Ecto neural progenitor cell (in vitro differentiated cells): ENCODE measurements at places on chromosomes 11 and 22.

- DNase-seq = no peak
Observed at GRCh38 chr11:66996609-66997273, 21.6 kb downstream of the C11orf86 start.

GRCh38 chr11:69560141-69560790, 78.8 kb downstream of the LINC01488 start:
- no peak for DNase-seq

- DNase-seq = no peak
Observed at GRCh38 chr11:1090600-1091331, 16.1 kb downstream of the MUC2 start.

- no peak for DNase-seq
Observed at GRCh38 chr11:10418259-10418949, 36.7 kb upstream of the AMPD3 start.

GRCh38 chr11:69137151-69137844, 18.4 kb upstream of the SMIM38 start:
- DNase-seq = peak; percentile 36

- peak; percentile 40 for DNase-seq
Observed at GRCh38 chr22:49768951-49769690, 58.6 kb downstream of the BRD1 start.

- no peak for DNase-seq
Observed at GRCh38 chr11:76644591-76644990, 26.0 kb downstream of the LRRC32 start.

DNA sequence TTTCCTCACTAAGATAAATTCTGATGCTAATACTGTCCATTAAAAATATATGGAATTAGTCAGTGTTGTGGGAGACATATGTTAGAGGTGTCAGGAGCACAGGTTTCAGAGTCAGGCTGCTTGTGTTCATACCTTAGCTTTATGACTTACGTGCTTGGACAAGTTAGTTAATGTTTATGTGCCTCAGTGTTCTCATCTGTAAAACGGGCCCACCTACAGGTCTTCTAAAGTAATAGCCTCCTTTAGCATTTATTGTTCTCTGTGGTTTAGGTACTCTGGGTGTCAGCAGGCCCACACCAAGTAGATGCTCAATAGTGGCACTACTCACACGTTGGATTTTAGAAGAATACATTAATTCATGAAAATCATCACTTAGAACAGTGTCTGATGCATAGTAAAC, 308.7 kb upstream of the ZC3H12C start:
- DNase-seq = no peak

DNA sequence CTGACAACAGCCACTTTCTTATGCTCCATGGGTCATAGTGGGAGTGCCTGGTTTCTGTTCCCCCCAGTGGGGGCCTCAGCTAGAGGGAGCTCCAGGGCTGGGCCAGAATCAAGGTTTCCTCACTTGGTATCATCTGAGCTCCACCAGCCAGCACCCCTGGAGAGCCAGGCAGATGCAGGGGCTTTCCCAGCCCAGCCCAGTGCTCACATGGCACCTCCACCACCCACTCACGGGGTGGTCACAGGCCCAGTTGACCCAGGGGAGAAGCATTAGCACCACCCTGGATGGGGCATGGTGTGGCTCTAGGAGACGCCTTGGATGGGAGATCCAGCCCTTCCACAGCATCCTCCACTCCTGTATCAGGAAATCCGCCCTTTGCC, 24.1 kb upstream of the WNT7B start:
- no peak for DNase-seq

- no peak for DNase-seq
Observed at GRCh38 chr11:90204832-90205646, 17.8 kb downstream of the CHORDC1 start.

DNA sequence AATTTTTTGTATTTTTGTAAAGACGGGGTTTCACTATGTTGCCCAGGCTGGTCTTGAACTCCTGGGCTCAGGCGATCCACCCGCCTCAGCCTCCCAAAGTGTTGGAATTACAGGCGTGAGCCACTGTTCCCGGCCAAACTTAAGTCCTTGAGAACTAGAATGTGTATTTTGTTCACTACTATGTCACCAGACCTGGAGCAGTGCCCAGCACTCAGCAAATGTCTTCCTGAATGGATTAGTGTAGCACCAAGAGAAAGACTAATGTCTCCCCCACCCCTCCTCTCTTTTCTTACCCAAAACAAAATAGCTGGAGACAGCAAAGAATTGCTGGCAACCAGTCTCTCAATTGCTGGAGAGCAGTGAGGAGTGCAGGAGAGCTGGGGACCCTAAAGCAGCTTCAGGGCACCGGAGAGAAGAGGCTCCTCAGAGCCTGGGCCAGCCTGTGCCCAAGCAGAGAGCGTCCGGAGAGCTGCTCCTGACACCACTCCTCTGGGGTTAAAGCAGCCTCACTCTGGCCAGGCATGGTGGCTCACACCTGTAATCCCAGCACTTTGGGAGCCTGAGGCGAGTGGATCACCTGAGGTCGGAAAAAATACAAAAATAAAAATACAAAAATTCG, 14.9 kb downstream of the SLC25A18 start:
- no peak for DNase-seq

DNA sequence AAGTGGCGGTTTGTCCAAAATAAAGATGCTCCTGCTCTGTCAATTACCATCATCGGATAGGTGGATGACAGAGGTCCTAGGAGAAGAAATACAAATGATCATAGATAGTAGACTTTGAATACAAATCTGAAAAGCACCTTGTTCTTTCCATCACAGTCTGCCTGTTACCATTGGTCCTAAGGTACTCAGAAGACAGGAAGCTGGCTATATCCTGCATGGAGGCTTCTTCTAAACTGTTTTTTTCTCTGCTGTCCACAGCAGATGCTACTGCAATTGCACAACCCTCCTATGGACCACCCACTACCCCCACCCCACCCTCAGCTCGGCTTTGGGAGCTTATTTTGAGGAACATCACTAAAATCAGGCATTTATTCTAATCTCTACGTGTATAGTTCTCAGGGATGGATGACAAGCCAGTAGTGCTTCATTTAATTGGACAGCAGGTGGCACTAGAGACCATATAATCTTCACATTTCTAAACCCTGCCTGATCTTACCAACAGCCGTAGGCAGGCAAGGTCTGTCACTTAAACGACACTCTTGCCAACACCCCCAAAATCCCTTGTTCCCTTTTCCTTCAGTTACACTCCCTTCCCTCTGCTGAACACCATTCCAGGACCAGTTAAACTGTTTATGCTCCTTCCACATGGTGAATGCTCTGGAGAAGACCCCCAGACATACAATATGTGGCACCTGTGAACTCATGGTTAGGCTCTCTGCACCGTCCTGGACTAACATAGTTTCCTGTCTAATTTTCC, 6.6 kb upstream of the PTS start:
- peak; percentile 54 for DNase-seq

GRCh38 chr11:91350931-91351330, 873.7 kb upstream of the FAT3 start:
- no peak for DNase-seq

GRCh38 chr11:21625982-21626381, 566.9 kb upstream of the ANO5 start:
- DNase-seq = no peak

DNA sequence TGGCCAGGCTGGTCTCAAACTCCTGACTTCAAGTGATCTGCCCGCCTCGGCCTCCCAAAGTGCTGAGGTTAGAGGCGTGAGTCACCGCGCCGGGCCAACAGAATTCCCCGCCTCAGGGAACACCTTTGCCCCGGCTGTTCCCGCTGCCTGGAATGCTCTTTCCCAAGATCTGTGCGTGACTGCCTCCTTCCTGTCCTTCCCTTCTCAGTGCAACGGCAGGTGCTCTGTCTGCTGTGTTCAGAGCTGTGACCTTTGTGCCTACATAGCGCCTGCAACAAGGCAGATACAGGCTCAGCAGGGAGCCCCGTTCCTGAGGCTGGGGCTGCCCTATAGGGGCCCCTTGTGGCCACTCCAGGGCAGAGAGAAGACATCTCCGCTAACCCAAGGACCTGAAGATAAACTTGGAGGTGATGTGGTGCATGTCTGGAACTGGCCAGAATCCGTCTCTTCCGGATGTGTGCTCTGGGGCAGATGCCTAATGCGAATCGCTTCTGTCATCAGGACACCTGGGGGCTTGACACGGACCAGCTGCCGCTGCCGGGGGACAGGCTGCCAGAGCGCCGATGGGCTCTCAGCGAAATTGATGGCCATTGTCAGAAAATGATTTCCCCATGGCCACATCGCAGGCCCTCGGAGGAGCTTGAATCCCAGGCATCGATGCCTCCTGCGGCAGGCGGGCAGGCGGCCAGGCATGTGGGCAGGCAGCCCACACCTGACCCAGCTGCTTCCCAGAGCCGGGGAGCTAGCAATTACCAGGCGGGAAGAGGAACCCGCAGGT, 43.5 kb upstream of the TCF20 start:
- peak; percentile 79 for DNase-seq

GRCh38 chr11:106442032-106442431, 364.6 kb downstream of the AASDHPPT start:
- DNase-seq = no peak

- no peak for DNase-seq
Observed at GRCh38 chr22:37397226-37397625, 30.1 kb downstream of the ELFN2 start.

GRCh38 chr11:69280994-69281393, 13.0 kb upstream of the MYEOV start:
- no peak for DNase-seq

DNA sequence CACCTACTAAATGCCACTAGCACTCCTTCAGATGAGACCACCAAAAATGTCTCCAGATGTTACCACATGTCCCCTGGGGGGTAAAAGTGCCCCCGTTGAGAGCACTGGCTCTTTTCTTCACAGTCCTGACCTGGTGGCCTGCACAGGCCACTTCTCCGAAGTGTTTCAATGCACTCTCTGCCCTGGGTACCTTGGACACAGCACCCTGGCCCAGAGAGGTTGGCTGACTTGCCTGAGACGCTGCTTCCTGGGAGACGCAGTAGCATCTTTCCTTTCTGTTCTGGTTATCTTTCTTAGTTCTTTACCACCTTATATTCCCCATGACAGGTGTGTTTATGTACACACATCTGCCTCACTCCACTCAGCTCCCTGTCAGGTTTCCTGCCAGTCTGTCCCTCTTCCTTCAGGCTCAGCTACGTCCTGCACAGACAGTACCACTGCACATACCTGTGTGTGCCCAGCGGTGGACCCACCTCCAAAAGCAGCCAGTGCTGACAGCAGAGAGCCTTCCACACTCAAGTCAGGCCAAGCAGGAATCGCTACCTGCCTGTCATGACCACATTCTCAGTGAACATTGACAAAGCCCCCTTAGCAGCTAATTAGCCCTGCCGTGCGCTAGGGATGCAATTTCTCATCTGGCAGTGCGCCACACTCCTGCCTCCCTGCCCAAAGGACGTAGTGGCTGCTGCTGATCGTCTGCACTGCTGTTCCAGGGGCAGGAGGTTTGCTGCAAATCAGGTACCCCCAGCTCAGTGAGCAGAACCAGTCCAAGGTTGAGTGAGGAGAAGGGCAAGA, 39.0 kb downstream of the FAM83F start:
- no peak for DNase-seq

GRCh38 chr22:24325105-24325757, 54.6 kb downstream of the SPECC1L start:
- DNase-seq = no peak

GRCh38 chr11:120385110-120385509, 48.9 kb downstream of the ARHGEF12 start:
- DNase-seq = no peak

- DNase-seq = no peak
Observed at GRCh38 chr11:127943763-127944162, 643.6 kb downstream of the ETS1 start.

GRCh38 chr11:3204141-3205015, 14.2 kb downstream of the MRGPRG start:
- DNase-seq = no peak

DNA sequence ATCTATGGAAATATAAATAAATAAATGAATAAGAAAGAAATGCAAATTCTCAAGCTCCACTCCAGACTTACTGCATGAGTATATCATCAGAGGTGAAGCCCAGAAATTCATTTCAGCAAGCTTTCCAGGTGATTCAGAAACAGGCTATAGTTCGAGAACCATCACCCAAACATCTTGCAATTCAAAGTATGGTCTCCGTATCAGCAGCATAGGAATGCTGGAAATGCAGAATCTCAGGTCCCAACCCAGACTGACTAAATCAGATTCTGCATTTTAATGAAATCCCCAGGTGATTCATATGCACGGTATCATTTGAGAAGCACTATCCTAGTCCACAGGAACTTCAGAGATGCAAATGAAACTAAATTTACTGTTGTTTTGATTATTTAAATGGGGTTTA, 95.3 kb downstream of the SERGEF start:
- DNase-seq = no peak

DNA sequence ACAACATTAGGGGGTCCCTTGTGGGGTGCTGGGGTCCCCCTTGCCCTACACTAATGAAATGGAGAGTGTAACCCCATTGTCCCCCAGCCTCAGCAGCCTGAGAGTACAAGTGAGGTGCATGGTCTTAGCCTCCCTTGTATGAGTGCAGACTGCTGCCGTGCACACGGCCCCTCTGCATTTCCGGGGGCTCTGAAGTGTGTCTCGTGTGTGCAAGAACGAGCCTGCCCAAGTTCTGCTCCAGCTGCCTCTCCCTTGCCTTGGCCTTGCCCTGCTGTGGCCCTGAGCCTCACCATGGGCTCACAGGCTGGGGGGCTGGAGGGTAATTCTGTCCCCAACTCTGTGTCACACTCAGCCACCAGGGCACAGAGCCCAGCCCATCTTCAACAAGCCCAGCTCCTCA, 5.2 kb upstream of the EHD1 start:
- DNase-seq = no peak

GRCh38 chr11:128244871-128245270, 342.5 kb downstream of the ETS1 start:
- DNase-seq = no peak

- DNase-seq = no peak
Observed at GRCh38 chr22:46619830-46620501, at the start of gene GRAMD4. GRAMD4 (plus strand) TSS chr22:46620386; CDS start chr22:46626800, 6,414 bp downstream.

- DNase-seq = no peak
Observed at GRCh38 chr11:110525883-110526282, 96.1 kb downstream of the FDX1 start.

- DNase-seq = no peak
Observed at GRCh38 chr11:17683377-17684161, 35.8 kb upstream of the MYOD1 start.

DNA sequence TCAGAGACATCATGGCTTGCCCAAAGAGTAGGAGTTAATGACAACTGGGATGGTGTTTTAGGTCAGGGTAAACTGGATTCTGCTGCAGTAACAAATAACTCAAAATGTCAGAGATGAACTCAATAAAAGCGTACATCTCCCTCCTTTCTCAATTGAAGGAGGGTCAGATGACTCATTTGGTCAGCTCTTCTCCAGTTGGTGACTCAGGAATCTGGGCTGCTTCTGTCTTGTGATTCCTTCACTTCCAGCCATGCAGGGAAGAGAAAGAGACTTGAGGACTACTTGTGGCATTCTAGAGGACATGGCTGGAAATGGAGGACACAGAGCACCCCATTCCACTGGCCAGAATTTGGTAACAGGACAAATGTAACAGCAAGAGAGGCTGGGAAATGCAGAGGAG, 3.2 kb upstream of the SYT13 start:
- DNase-seq = no peak
